Activated naive CD4-positive, alpha-beta T cell (primary cell): ENCODE measurements at places on chromosomes 4 and X.

- DNase-seq, result no peak
Measured at GRCh38 chr4:74944354-74944793, 11.5 kb downstream of the PARM1 start.

DNA sequence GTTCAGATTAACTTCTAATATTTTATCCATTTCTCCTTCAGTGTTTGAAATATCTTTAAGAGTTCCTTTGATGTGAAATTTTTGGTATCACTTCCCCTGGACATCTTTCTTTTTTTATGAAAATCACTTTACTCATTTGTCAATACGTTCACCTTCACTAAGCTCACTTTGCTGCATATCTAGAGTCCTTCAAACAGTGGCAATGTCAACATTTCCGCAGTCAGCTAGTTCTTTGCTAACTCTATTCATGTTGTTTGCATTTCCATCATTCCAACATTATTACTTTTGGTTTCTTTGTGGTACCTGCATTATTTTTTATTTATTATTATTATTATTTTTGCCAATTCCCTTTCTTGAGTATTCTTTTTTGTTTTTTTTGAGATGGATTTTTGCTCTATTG, 203.0 kb downstream of the GPAT3 start:
- DNase-seq, result no peak

DNA sequence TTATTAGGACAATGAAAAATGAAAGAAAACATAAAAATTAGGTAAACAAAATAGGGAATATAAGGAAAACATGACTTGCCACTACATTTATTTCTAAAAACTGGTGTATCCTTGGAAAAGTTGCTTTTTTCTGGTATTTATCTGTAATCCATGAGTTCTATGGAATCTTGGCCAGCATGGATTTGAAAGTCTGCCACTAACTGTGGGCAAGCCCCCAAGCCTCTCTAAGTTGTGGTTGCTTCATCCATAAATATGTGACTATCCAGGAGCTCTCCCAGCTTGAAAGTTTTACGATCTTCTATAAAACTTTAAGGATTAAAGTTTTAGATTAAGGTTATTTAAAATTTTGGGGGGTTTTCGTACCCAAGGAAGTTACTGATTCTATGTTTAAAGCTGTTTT, 21.8 kb downstream of the RPS6KA3 start:
- DNase-seq, result no peak

DNA sequence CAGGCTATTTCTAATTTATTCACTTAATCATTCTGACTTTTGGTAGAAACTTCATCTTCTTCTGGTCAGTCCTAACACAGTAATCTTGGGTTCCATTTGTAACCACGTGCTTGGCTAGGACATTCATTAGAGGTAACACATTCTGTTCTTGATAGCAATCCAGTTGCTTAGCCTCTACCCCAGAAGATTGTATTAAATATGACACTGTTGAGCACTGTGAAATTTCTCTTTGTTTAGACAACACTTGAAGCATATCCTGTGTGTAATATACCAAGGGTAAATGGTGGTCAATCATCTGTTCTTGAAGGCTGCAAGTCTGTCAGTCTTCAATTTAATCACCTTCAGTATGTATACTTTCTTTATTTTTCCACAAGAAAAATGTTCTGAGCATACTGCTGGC, 523.0 kb downstream of the ANKRD50 start:
- no peak for DNase-seq

DNA sequence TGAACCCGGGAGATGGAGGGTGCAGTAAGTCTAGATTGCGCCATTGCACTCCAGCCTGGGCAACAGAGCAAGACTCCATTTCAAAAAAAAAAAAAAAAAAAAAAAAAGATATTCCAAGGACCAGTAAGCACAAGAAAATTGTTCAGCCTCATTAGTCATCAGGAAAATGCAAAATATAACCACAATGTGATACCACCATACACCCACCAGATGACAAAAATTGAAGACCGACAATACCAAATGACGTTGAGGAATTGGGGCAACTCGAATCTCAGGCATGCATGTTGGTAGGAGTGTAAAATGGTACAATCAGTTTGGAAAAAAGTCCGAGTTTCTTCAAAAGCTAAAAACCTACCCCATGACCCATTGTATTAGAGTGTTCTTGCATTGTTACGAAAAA, 130.2 kb upstream of the FAM9B start:
- DNase-seq, result no peak

DNA sequence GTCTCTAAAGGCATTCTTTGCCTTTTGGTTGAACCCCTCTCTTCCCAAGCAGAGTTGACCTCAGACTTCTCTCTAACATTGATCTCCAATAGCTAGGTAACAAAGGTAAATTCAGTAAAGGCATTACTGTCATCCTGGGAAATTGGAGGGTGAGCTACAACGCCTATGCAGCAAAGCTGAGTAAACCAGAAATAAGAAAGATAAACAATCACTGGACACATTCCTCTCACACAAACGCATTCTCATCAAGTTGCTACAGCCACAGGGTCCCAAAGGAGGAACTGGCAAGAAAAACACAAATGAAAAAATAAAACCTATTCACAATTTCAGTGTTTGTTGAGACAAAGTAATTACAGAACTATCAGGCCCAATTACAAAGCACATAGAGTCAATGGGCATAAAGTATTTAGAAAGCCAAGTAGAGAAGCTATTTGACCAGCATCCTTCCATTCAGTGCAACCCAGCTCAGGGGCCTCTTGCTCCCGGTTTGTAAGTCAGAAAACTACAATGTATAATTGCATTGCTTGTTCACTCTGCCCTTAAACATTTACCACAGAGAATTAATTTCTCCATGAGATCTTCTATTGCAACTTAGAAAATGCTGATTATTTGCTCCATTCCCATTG, 967.7 kb downstream of the PCDH7 start:
- DNase-seq, result no peak

DNA sequence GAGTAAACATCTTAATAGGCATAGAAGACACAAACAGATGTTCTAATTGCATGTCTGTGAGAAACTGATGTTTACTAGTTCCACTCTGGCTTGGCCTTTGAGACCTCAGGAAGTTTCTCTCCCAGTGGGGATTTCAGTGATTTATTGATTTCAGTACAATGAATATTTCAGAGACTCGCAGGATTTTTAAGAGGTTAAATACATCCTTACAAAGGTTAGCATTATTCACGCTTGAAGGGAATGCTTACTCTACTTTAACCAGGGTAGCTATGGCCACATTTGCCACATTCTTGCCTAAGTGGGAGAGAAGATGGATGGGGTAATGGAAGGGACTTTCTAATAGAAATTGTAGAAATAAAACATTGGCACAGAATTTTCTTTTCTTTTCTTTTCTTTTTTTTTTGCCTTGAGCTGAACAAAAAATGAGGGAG, 480.1 kb downstream of the SPRY1 start:
- no peak for DNase-seq

DNA sequence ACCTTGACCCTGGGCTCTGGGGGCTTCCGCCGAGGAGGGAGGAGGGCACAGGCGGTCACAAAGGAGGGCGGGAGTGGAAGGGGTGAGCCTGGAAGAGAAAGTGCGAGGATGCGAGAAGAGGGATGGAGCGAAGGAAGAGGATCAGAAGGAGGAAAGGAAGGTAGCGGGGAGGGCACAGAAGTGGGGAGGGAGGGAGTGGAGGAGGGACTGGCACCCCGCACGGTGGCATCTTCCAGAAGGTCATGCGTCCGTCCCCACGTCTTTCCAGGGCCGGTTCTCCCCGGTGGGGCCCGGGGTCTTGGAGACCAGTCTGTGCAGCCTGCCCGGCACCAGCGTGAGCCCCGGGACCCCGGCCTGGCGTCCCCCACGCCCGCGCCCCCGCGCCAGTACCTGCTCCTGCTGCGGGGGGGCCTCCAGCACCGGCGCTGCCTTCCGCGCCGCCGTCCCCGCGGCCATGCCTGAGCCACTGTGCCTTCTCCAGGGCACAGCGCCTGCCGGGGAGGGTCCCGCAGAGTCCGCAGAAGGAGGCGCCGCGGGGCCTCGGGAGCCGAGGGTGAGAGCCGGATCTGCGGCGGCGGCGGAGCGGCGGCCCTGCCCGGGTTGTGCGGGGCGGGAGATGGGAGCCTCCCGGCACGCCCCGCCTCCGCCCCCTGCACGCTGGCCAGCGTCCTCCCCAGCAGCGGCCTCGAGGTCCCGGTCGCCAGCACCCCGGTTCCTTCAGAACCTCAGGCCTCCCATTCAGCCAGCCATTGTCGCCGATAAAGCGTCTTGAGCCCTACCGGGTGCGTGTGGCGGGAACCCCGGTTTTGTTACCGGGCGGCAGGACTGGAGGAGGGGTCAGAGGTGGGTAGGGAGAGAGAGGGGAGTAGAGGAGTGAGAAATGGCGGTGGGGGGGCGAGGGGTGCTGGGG, at the start of gene RNF175:
TSS of gene RNF175 (minus strand) at position 618 of the 910 bp plus-strand sequence. CDS start at position 456, 162 bp downstream.
- no peak for DNase-seq

GRCh38 chr4:54185866-54186265, 43.2 kb upstream of the PDGFRA start:
- no peak for DNase-seq

- no peak for DNase-seq
Measured at GRCh38 chrX:151984328-151984727, 9.9 kb upstream of the GABRE start.

GRCh38 chr4:121789455-121789854, 11.7 kb upstream of the EXOSC9 start:
- DNase-seq, result no peak

DNA sequence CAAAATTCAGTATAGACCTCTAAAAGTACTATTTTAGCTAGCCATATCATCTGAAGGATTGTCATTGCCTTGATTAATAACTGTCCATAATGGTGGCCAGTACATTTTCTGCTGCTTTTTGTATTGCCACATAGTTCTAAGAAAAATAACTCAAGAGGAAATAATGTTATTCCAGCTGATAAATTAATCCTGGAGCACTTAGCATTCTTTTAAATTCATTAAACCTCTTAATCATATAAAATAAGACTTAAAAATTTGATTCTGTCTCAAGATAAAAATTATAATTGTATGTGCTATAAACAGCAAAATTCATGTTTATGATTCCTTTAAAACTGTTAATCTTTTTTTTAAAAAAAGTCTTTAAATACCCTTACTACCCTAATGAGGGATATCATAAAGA, 12.7 kb downstream of the PTPN13 start:
- DNase-seq, result no peak

- no peak for DNase-seq
Measured at GRCh38 chrX:82648062-82648461, 860.0 kb upstream of the POU3F4 start.
